ENCODE measurements at places on chromosomes 16 and 17.

DNA sequence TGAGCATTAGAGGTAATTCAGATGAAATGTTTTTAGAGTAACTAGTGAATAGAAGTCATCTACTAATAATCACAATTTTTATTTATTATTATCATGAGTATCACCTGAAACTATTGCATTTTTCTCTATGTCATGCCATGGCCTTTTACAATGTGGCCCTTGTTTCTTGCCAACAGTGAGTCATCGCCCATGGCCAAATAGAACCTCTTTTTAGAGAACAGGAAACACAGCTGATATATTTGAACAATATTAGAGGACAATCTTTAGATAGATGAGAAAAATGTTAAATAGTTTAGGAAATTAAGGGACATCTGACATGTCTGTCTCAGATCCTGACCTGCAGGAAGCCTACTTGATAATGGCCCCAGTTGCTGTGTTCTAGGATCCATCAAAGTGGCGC is 1584.4 kb upstream of the GOT2 start:
- no peak for DNase-seq

GRCh38 chr16:13029786-13030185 is 128.4 kb downstream of the SHISA9 start:
- no peak for DNase-seq

DNA sequence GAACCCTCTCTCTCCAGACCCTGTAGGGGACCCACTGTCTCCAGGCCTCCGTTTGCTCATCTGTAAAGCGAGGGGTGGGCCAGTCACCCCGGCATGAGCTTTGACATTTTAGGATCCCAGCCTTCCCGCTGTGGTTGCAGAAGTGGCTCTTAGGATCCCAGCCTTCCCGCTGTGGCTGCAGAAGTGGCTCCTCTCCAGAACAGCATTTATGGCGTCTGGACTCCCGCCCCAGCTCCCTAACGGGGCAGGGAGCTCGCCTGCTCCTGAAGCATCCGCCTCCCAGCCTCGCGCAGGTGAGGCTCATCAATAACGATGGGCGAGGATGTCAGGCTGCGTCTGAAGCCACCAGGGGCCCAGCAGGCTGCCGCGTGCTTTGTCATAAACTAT is 222.3 kb upstream of the TNRC6C start:
- DNase-seq = no peak

GRCh38 chr17:47278561-47278960 is 24.9 kb downstream of the ITGB3 start:
- no peak for DNase-seq

- DNase-seq = no peak
Observed at GRCh38 chr17:27579304-27579703, 51.7 kb upstream of the LGALS9 start.

DNA sequence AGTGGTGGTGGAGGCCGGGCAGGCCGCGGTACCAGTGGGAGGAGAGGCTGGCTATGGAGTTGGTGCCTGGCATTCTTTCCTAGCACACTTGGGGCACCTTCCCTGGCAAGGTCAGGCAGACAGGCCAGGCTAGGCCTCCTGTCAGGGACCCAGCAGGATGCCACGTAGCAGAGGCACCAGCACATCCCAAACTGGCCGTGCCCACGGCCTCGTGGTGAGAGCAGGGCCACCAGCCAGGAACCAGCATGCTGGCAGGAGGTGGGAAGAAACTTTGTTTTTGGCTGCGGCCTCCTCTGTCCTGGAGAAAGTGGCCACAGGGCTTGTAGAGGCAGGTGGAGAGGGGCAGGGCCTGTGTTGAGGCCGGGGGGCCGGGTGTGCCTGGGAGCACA is 57.6 kb upstream of the CBFA2T3 start:
- DNase-seq = no peak

DNA sequence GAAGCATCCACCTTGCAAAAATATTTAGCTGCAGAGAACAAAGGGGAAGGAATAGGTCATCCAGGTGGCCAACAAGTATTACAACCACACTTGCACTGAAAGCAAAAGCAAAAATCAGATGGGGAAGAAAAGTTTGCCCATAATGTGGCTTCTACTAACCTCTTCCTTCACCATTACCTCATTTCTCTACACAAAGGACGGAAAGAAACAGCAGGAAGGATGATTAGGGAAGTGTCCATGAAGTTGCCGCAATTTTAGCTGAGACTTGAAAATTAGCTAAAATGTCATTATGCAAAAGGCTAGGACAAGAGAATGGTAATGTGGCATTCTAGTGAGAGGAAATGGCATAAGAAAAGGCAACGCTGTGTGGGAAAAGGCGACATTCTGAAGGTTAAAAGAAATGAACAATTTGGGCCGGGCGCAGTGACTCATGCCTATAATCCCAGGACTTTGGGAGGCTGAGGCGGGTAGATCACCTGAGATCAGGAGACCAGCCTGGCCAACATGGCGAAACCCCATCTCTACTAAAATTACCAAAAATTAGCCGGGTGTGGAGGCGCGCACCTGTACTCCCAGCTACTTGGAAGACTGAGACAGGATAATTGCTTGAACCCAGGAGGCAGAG is 13.7 kb downstream of the KANSL1 start:
- peak; percentile 85 for DNase-seq

DNA sequence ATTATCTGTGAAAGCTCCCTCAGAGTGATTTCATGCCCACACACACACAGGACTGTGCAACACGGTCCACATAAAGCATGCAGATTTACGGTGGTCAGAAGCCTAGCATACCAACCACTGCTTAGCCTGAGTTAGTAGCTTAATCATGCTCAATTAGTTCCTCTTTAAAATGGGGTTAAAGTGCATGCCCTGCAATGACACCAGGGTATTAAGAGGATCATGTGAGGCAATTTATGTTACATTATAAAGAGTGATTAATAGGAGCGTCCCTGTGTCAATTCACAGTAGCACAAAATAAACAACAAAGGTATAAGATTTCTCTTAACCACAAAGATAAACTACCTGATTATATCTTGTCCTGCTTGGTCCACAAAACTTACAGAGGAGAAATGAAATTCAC is 39.8 kb downstream of the C17orf67 start:
- DNase-seq = peak; percentile 49
